Activated CD4-positive, alpha-beta T cell treated with anti-CD3 and anti-CD28 coated beads, Interleukin-10, Interleukin-2, amounts not matched to agents 100 ng/mL and 50 ng/mL, durations not matched to agents 16 hours and 8 hours (primary cell): ENCODE measurements at places on chromosomes 16 and 17.

GRCh38 chr17:39792526-39793221 lies 54.9 kb downstream of the GRB7 start:
- DNase-seq: peak; percentile 61

GRCh38 chr17:10171122-10171571 lies 27.3 kb downstream of the GAS7 start:
- DNase-seq: no peak

DNA sequence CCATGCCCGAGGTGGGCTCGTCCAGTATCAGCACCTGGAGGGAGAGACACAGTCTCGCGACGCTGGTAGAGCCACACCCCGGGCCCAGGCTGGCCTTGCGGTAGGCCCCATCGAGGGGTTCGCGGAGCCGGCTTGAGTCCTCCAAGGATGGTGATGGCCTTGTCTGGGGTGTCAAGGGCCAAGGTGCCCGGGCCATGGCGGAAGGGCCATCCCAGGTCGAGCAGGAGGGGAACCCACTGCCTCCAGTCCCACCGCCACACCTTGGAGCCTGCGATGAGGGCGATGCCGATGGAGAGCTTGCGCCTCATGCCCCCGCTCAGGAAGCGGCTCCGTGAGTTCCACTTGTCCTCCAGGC lies 29.6 kb upstream of the RNPS1 start:
- no peak for DNase-seq

- DNase-seq: peak; percentile 66
Observed at GRCh38 chr17:2053380-2054261, 1.3 kb upstream of the HIC1 start.

DNA sequence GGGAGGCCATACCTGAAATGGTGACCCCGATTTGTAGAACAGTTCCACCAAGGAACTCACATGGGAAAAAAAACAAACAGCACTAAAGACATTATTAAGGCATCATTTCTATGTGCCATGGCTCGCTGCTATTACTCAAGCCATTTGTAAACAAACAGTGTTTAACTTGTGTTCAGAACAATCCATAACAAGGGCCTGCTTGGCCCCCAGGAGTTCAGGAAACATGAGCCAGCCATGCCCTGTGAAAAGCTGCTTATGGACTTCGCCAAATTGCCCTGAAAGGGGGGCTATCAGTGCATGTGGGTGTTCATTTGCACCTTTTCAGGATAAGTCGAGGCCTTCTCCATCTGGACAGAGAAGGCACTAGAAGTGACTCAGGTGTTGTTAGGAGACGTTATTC lies 8.0 kb downstream of the POLR3K start:
- no peak for DNase-seq

DNA sequence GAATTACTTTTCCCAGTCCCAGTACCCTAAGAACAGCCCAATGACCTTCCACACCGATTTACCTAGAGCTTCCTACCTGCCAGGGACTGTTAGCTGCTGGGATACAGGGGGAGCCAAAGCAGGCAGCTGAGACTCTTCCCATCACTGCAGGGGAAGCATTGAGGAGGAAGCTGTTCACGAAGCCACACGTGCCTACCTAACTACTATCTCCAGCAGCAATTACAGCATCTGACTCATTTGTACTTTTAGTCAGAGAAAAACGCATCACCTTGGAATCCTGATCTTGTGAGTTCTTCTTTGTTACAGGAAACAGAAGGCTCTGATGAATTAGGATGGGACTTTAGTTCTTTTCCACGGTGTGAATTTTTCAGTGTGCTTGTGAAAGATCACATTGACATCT lies 113.7 kb upstream of the DHX40 start:
- DNase-seq: no peak

- DNase-seq: no peak
Observed at GRCh38 chr17:2825253-2825970, 29.2 kb downstream of the RAP1GAP2 start.

GRCh38 chr17:75816693-75817092 lies 27.5 kb downstream of the UNC13D start:
- DNase-seq: no peak
